ENCODE measurements at places on chromosomes 5 and 9.

GRCh38 chr9:77856615-77857014 is 175.0 kb downstream of the GNAQ start:
- peaks cover 2% of the 10 kb centered on the region for H3K36me3 ChIP-seq
- peaks cover 6% of the 10 kb centered on the region for H3K4me1 ChIP-seq
- H3K27me3 ChIP-seq, result no peaks in the 10 kb centered on the region
- no peak overlapping the region for H3K27ac ChIP-seq
- H3K4me3 ChIP-seq, result no peak overlapping the region
- DNase-seq, result no peak

DNA sequence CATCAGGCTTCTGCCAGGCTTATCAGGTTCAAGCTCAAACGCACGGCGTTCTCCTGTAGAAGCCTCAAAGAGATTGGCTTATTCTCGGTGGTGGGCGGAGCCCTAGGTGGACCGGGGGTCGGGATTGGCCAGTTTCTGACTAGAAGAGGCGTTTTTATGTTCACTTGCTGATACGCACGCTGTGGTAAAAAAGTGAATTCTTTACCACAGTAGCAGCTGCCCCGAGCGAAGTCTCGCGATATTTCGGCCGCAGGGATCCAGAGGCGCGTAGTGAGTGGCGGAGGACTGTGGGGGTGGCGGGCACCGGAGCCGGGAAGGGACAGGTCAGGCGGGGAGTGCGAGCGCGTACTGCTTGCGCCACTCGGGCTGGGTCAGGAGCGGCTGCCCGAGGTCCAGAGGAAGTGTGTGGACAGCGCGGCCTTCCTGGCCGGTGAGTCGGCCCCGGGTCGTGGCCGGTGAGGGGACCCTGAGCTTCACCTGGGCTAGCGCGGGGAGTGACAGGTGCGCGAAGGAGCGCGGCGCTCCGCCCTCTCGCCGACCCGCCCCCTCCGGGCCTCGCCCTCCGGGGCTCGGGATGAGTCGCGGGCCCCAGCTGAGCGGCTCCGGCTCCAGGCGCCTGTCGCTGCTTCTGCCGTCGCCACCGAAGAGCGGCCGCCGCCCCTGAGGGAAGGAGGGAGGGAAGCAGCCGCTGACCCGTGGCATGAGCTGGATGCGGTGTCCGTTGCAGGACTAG is at the start of gene DMXL1:
Gene DMXL1, plus strand, starts transcription at position 260 of the 733 bp plus-strand sequence. CDS start 483 bp downstream, outside the sequence.
- peak within 1 kb of the TSS; percentile 81 for H3K4me3 ChIP-seq
- DNase-seq, result peak; percentile 97
- no peaks in the 10 kb centered on the region for H3K27me3 ChIP-seq
- peak within 1 kb of the TSS; percentile 94 for H3K27ac ChIP-seq
- no peaks in the 10 kb centered on the region for H3K36me3 ChIP-seq

DNA sequence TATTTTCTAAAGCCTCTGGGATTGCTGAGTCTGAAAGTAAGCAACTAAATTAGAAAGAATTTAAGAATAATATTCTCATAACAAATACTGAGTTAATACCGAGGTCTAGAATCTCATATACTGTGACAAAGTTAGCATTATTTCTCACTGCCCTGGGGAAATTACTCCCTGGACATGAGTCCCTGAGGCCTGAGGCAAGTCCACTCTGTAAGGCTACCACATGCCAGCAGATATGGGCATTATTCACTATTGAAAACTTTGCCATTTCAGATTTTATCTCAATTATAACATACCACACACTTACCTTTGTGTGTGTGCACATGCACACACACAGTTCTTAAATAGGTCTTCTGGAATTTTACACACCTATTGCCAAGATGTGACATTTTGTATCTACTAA is 22.9 kb downstream of the ELL2 start:
- H3K4me3 ChIP-seq, result no peak overlapping the region
- no peak overlapping the region for H3K27ac ChIP-seq
- no peaks in the 10 kb centered on the region for H3K27me3 ChIP-seq
- no peaks in the 10 kb centered on the region for H3K36me3 ChIP-seq

- H3K4me1 ChIP-seq, result peaks cover 18% of the 10 kb centered on the region
- peaks cover 5% of the 10 kb centered on the region for H3K27me3 ChIP-seq
- DNase-seq, result no peak
These were observed 455 bp upstream of the FER start for GRCh38 chr5:108747111-108747773.

GRCh38 chr9:108058135-108058814 is 568.7 kb upstream of the KLF4 start:
- no peak for DNase-seq
- H3K4me3 ChIP-seq, result no peak overlapping the region
- H3K4me1 ChIP-seq, result no peaks in the 10 kb centered on the region
- H3K27ac ChIP-seq, result no peak overlapping the region

DNA sequence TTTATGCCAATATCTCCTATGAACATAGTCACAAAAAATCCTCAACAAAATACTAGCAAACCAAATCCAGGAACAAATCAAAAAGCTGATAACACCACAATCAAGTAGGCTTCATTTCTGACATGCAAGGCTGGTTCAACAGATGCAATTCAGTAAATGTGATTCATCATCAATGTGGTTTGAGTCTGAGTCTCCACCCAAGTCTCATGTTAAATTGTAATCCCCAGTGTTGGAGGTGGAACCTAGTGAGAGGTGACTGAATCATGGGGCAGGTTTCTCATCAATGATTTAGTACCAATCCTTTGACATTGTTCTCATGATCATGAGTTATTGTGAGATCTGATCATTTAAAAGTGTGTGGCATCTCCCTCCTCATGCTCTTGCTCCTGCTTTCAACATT is 1072.7 kb downstream of the NR2F1-AS1 start:
- no peak overlapping the region for H3K27ac ChIP-seq
- DNase-seq, result no peak
- H3K27me3 ChIP-seq, result no peaks in the 10 kb centered on the region
- H3K4me3 ChIP-seq, result no peak overlapping the region

DNA sequence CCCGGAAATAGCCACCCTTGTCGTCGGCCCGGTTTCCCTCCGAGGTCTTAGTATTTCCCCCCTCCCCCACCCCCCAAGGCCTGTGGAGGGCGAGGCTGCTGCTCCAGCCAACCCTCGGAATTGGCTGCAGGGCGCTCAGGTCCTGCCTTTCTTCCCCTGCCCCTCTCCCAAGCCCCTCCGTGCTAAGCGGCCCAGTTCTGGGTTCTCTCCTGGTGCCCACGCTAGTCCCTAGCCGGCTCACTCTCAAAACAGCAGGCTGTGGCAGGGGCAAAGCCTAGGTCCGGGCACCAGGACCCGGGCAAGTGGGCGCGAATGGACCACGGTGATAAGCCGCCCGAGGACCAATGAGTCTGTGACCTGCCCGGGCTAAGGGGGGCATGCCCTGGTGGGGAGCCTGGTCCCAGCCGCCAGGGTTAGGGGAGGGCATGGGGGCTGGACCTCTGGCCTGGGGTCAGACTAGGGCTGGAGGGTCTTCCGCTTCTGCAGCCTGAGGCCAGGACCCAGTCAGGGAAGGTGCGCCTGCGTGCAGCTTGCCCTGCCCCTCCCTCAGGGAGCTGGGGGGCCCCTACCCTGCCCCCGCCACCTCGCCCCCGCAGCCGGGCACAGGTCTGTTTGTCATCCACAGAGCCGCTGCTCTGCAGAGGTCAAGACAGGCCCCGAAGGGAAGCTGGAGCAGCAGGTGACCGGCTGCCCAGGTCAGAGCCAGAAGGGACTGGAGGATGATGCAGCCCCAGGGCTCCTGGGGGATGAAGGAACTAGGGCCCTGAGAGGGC is 5.0 kb upstream of the IRX4 start:
- no peak overlapping the region for H3K4me3 ChIP-seq
- H3K36me3 ChIP-seq, result no peaks in the 10 kb centered on the region
- no peak for DNase-seq
- no peak overlapping the region for H3K27ac ChIP-seq
- peaks cover 70% of the 10 kb centered on the region for H3K27me3 ChIP-seq

GRCh38 chr5:94347130-94347529 is 271.3 kb downstream of the KIAA0825 start:
- H3K27ac ChIP-seq, result no peak overlapping the region
- H3K4me1 ChIP-seq, result no peaks in the 10 kb centered on the region
- no peaks in the 10 kb centered on the region for H3K27me3 ChIP-seq
- H3K4me3 ChIP-seq, result no peak overlapping the region
- DNase-seq, result no peak

DNA sequence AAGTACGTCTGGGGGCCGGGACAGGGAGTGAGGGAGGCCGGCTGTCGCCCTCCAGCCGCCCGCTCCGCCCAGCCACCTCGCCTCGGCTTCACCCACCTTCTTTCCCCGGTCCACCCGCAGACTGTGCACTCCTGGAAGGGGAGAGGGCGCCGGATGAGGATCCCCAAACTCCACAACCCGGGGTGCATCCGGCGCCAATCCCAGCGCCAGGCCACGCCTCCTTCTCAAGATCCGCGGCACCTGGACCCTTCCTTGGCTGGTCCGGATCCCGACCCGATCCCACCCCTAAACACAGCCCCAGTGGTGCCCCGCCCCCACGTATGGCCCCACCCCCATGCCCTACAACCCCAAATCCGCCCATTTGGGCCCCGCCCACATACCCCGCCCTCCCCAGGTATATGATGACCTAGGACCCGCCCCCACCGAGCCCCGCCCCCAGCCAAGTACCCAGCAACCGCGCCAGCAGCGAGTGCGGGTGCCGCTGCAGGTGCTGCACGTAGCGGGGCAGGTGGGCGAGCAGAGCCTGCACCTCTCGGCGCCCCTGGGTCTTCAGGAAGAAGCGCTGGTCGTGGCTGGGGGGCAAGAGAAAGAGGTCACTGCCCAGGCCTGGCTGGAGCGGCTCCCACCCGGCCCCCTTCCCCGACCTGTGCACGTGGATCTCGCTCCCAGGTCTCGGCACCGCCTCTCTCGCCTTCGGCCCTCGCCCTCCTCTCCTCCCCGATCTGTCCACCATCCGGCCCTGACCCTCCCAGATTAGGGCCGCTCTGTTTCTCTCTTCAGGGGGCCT is 3.2 kb downstream of the PIP5KL1 start:
- H3K36me3 ChIP-seq, result no peaks in the 10 kb centered on the region
- peak; percentile 84 for DNase-seq
- no peak overlapping the region for H3K27ac ChIP-seq
- peaks cover 52% of the 10 kb centered on the region for H3K4me1 ChIP-seq

DNA sequence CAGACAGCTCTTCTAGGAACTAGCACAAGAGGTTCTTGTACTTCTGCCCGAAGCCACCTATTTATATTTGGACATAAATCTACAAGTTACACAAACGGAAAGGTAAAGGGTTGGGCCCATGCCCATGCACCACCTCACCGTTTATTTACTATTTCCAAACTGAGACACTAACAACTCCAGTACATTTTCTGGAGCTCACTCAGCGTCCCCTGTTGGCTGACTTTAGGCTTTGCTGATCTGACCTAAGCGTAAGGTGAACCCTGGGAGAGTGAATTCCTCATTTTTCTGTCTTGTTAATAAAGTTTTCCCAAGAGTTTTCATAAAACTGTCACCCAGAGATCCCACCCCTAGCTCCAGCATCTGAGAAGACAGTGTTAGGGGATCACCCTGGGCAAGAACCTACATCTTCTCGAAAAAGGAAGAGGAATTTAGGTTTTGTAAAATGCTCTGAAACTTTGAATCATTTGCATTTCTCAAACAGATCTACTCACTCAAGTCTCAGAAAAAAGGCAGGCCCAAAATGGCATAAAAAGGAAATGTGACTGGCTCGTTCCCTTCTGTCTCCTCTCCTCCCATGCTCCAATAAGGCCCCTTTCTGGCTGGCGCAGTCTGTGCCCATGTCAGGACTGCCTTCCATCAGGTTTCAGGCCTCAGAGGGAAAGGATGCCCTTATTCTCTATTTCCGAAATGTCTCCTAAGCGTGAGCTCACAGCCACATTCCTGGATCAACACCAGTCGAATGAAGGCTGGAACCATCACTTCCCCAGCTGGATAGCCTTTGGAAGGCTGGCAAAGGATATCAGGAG is 201.3 kb downstream of the FANCC start:
- no peaks in the 10 kb centered on the region for H3K4me1 ChIP-seq
- H3K27me3 ChIP-seq, result no peaks in the 10 kb centered on the region
- DNase-seq, result no peak
- H3K36me3 ChIP-seq, result no peaks in the 10 kb centered on the region
- no peak overlapping the region for H3K27ac ChIP-seq

Data from CD4-positive, alpha-beta T cell (primary cell).